Activated CD8-positive, alpha-beta memory T cell treated with anti-CD3 and anti-CD28 coated beads for 36 hours (primary cell): ENCODE measurements at places on chromosomes 7 and 10. TPM values are rescaled to one million over a fixed set of nuclear protein-coding genes. Genes with fewer than 3 reads are reported as not detected.

Gene NPSR1
- total RNA-seq = not detected

Gene FANK1
- 0.25 TPM for total RNA-seq

Gene OR13A1
- total RNA-seq = not detected

Gene NUPR2
- total RNA-seq = not detected

Gene COBL
- not detected for total RNA-seq

Gene MYL10
- not detected for total RNA-seq

Gene FOXI2
- total RNA-seq = not detected

Gene IKZF1
- total RNA-seq = 236 TPM

Gene SORCS3
- total RNA-seq = not detected

Gene NCF1
- total RNA-seq = 0.25 TPM

Gene NKX1-2
- total RNA-seq = not detected

Gene HBP1
- total RNA-seq = 11.2 TPM

Gene MYH16
- not detected for total RNA-seq

Gene GSTO2
- total RNA-seq = 1.3 TPM

Gene PRLHR
- total RNA-seq = not detected

Gene BMS1
- 38.8 TPM for total RNA-seq

Gene OR2A42
- not detected for total RNA-seq

Gene CUZD1
- 2.9 TPM for total RNA-seq

Gene HMX2
- total RNA-seq = not detected

Gene KIF11
- 40.7 TPM for total RNA-seq

Gene OR6V1
- total RNA-seq = not detected

Gene ARMC3
- not detected for total RNA-seq

Gene SYT15B
- 0.06 TPM for total RNA-seq

Gene ZNF775
- 4.4 TPM for total RNA-seq

Gene LZTS2
- total RNA-seq = 14.8 TPM

Gene HPSE2
- not detected for total RNA-seq

Gene RAMP3
- total RNA-seq = not detected
